Activated naive CD8-positive, alpha-beta T cell treated with anti-CD3 and anti-CD28 coated beads for 36 hours (primary cell): ENCODE measurements at places on chromosomes 7 and 10. TPM values are rescaled to one million over a fixed set of nuclear protein-coding genes. Genes with fewer than 3 reads are reported as not detected.

DNA sequence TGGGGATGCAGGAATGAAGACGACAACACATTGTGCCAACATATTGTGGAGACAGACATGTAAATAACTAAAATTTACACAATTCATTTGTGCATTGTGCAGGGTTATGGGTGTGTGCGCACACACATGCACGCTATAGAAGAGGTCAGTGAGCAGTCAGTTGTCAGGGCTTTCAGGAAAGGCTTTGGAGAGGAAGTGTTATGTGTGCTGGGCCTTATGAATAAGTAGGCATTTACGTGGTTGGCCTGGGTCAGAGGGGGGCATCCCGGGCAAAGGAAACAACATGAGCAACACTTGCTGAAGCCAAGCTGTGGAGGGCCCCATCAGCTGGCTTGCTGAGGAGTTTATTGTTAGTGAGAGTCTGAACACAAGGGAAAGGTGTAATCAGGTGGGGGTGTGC lies 4.1 kb downstream of the PRXL2A start:
- DNase-seq, result no peak

GRCh38 chr7:3412871-3413270 lies 111.8 kb downstream of the SDK1 start:
- no peak for DNase-seq

DNA sequence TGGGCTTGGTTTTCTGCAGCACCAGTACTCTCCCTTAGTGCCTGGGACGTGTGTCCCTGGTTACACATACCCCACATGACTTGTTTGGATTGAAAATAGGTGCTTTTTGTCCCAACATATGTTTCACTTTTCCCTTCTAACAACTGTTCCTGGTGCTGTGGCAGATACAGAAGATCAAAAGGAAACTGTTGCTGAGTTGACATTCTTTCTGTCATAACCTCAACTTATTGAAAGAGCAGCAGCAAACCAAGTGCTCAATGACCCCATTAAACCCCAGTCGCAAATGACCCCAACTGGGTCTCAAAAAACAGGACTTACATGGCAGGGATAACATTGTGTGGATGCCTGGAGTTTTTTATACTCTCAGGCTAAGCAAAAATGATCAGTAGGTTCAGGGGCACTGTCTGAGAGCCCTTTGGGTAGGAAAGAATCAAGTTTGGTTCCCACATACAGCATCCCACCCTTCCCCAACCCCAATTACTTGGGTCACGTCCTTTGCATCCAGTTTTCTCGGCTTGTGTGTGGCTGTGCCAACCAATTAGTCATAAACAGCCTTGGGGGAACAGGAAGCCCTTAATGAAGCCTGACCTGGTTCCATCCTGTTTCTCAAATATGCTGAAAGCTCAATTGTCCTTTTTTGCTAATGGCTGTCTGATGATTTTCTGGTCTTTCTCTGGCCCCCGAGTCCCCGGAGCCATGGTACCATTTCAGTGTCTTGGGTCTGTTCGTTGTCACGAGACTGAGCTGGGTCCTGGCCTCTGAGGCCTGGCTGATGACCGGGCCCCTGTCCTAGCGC lies 4.9 kb downstream of the HKDC1 start:
- DNase-seq, result no peak

- no peak for DNase-seq
Observed at GRCh38 chr7:42611289-42611928, 300.5 kb downstream of the C7orf25 start.

DNA sequence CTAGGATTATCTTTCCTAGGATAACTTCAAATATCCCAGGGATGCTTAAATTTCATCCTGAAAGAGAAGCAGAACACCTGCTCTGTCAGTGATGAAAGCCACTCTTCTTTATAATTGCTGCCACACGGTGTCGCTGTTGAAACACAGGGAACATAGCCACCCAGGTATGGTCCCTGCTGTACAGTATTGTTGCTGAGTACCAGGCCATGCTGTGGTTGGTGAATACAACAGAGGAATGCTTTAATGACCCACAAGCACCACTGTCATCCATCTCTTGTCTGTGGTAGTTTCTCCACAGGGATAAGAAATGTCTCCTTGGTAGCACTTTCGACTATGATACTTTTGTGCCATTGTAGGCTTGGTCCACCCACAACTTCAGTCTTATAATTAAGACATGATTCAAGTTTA lies 70.6 kb upstream of the STARD3NL start:
- DNase-seq, result peak; percentile 46

DNA sequence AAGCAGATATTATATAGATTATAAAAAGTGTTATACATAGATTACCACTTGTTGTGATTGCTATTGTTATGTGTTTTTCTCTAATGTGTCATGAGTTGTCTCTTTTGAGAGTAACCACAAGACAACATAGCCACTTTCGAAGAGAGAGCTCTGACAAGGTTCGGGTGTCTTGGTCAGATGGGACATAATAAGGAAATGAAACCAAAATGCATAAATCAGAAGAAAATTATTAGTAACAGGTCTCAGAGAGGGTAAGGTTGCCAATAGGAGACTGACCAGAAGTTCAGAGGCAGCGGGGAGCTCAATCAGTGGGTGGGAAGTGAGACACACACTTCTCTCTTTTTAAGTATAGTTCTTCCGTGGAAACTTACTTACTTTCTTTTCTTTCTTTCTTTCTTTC lies 639.2 kb upstream of the POT1 start:
- no peak for DNase-seq

DNA sequence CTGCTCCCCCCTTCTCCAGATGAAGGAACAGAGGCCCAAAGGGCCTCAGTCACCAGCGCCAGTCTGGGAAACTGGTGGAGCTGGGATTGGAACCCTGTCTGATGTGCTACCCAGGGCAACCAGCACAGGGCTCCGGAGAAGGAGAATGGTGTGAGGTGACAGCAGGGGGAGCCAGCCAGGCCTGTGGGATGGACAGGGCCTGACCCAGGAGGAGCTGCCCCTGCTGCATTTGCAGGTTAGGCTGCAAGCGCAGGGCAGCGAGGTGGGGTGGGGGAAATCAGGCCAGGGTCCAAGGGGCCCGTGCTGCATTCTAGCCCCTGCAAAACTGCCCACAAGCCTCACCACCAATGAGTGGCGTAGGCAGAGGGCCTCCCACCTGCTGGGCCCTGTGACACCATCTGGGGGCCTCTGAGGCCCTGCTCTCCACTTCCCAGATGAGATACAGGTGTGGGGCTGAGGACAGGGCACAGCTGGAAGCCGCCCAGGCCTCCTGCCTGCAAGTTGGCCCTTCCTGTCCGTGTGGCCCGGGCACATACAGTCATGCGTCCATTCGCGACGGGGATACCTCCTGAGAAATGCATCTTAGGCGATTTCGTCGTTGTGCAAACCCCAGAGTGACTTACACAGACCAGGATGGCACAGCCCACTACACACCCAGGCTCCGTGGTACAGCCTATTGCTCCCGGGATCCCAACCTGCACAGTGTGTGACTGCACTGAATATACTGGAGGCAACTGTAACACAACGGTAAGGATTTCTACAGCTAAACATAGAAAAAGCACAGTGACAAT lies 45.3 kb downstream of the RASGEF1A start:
- no peak for DNase-seq

GRCh38 chr7:133662830-133663229 lies 410.0 kb downstream of the EXOC4 start:
- no peak for DNase-seq

GRCh38 chr10:6148908-6149307 lies 53.8 kb upstream of the PFKFB3 start:
- DNase-seq, result peak; percentile 27

GRCh38 chr7:100087055-100087750 lies 1.6 kb upstream of the COPS6 start:
- DNase-seq, result no peak

GRCh38 chr10:104209575-104210198 lies 22.5 kb downstream of the CFAP43 start:
- peak; percentile 19 for DNase-seq

DNA sequence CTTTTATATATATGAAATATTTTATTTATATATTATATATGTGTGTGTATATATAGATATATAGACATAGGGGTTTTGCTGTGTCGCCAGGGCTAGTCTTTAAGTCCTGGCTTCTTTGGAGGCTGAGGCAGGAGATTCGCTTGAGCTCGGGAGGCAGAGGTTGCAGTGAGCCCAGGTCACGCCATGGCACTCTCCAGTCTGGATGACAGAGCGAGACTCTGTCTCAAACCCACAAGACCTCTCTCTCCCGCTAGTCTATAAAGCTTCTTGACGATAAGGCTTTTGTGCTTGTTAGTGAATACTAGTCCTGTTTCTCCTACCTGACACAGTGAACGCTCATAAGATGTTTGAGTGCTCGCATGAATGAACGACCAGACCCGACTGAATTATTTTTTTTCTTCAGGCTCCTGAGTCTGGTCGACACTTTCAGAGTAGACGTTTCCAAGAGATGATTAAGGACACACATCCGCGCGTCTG lies 577 bp upstream of the DDX21 start:
- peak; percentile 34 for DNase-seq

DNA sequence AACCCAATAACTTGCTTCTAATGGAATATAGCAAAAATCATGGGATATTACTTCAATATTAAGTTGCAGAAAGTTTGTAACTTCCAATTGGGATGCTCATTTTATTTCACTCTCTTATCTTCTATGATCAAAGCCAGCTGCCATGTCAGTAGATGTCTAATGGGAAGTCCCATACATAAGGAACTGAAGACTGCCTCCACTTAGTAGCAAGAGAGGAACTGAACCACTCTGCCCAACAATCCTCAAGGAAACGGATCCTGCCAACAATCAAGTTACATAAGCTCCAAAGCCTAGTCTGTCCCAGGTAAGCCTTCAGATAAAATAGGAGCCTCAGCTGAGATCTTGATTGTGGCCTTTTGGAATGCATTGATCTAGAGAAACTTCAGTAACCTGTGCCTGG lies 431.5 kb upstream of the PCDH15 start:
- no peak for DNase-seq

DNA sequence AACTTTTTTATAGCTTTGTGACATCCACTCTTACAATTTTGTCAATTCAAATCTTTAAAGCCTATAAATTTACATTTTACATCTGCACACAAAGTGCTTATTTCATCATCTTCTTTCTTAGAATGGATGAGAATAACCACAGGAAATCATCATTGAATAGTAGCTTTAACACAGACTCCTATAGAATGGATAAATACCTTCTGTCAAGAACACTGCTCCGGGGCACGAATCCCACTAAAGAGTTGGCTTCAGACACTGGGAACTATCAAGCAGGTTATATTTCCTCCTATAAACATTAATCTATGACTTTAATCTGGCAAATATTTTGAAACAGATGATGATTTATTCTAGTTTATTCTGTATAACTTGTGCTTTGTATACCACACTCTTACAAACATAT lies 269.7 kb upstream of the TPK1 start:
- DNase-seq, result no peak

DNA sequence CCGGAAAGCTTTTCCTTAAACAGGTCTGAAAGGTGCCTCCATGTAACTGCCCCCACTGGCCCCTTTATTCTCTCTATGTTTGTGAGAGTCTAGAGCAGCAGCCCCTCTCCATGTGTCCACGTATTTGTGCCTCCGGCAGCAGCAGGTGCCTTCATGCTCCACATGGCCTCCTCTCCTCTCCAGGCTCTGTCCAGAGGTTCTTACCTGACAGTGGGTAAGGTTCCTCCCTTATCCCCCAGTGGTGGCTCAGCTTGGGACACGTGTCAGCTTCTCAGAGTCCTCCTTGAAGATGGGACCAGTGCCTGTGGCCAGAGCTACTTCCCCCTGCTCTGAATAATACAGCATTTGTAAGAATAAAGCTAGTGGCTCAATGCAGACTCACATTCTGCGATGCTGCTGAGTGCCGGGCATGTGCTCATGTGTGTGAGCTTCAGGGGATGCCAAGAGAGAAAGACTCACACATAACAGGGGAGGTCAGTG lies 7.9 kb downstream of the CALML3 start:
- no peak for DNase-seq

STEAP2 gene
- total RNA-seq, result not detected

GPC2 gene
- 3.6 TPM for total RNA-seq

DRGX gene
- total RNA-seq, result not detected

EPHA1 gene
- total RNA-seq, result 3.4 TPM

ACTR3C gene
- total RNA-seq, result 2.8 TPM

SOSTDC1 gene
- total RNA-seq, result not detected

CALHM1 gene
- total RNA-seq, result not detected

PRF1 gene
- 46.9 TPM for total RNA-seq
